ENCODE measurements at places on chromosomes 3 and 15.

DNA sequence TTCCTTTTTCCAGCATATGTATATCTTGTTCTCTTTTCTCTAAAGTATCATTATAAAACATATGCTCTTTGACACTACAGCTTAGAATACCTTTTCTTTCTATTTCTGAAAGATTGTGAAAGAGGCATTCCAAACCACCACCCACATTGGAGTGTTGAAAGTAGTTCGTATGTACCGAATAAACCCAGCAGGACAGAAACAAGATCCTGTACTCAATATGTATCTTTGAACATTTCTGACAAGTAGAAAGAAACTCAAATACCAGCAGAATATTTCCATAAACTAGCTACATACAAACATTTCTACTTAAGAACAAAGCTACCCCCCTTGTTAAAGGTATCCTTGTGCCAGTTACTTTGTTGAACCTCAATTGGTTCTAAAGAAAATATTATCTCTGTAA lies 415.3 kb upstream of the ALCAM start:
- no peak for DNase-seq

- no peak for DNase-seq
Measured at GRCh38 chr15:66617137-66618090, 51.6 kb upstream of the LCTL start.

DNA sequence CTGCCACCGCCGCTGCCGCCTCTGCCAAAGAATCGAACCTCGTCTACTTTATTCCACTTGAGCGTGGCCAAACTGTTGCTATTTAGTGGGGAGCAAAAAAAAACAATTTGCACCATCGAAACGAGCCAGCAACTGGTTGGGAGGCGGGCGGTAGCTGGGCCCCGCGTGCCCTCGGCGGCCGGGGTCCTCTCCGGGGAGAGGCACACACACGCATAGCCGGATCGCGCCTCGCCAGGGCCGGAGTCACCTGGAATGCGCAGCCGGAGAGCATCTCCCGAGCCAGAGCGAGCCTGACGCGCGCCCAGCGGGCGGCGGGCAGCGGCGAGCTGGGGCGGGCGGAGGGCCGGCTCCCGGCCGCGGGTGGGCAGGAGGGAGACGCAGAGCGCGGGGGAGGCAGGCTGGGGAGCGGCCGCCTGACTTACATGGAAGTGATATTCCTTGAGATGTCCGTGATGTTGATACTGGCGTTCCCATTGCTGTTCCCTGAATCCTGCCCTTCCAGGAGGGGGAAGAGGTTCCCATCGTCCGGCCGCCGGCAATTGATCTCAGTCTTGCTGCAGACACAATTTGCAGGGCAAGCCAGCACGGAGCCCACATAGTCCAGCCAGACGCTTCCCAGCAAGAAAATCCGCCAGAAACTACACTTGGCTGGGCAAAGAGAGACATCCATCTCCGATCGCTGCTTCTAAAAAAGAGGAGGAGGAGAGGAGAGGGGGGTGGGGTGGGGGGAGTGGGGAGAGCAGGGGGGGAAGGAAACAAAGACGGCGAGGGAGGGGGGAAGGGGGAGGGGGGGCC lies 858 bp downstream of the NTRK3 start:
- DNase-seq, result no peak

DNA sequence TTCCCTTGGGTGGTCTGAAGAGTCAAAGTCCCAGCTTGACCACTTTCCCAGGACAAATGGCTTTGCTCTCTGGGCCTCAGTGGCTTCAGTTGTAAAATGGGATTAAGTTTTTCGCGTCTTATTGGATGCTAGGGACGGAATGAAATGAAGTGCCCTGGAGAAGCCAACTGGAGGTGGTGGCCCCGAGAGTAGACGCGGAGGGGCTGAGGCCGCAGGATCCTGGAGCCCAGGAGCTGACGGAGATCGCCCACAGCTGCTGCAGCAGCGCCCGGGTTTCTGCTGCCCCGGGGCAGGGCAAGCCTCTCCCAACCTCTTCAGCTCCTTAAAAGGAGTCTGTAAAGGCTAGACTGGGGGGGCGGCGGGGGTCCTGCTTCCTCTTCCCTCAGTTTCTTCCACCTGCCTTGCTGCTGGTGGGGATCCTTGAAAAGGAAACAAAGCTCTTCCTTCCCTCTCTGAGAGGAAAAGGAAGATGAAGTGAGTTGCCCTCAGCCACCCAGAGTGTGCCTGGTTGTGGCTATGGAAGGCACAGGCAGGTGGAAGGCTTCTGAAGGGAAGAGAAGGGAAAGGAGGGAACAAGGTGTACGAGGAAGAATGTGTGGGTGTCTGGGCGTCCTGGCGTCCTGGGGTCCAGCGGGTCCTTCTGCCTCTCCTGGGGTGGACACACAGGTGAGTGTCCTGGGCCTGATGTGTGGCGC lies 967 bp upstream of the BNC1 start:
- DNase-seq, result no peak

DNA sequence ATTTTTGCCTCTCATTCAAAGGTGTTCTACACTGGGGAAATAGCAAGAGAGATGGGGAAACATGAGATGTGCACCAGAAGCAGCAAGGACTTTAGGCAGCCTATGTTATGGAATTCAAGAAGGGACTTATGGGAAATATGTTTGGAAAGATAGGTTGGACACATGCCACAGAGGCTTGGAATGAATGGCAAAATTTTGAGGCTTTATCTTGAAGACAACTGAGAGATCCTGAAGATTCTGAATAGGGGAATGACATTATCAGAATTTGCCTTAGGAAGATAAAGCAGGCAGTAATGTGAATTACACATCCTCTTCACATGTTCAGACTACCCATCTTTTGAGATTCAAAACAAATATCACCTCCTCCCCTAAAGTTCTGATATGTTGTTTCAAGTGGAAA lies 10.0 kb upstream of the MECOM start:
- no peak for DNase-seq

- no peak for DNase-seq
Measured at GRCh38 chr3:195767792-195768191, 43.9 kb downstream of the MUC4 start.

DNA sequence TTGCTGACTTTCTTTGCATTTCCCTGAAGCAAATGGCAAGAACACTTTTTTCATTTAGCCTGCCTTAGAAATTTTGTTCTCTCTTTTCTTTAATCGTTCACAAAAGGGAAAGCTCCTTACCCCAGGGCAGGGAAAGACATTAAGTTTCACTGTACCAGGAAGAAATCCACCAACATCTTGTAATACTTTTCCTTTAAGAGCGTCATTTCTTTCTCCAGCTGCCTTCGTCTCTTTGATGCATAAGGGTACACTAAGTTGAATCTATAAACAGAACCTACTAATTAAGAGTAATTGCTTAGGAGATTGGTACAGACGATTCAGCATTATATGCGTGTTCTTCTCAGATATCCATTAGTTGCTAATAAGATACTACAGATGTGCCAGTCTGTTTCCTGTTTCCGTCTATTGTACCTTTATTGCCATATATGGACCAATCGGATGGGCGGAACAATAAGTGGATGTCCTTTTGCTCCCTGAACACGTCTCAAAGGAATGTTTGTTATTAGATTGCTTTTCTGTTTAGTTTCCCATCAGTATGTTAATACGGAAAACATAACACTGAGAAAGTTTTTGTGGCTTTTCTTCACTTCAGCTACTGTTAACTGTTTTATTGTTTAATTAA lies 276.7 kb upstream of the RARB start:
- DNase-seq, result no peak

DNA sequence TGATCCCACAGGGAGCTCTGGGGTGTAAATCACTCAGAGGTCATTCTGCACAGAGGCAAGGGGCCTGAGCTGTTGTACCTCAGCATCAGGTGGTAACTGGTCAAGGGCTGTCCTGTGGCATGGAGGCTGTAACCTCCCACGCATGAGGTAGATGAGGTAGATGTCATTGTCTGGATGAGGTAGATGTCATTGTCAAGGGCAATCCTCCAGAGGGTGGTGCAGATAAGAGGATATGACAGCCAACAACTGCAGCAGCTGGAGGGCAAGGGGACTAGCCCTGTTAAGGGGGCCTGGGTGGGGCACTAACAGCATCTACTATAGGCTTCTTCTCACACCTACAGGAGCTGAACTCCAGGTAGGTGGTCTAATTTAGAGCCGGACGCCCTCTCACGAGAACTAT lies 55.6 kb downstream of the THRB start:
- no peak for DNase-seq

- DNase-seq, result no peak
Measured at GRCh38 chr15:73583544-73583943, 49.6 kb downstream of the NPTN start.

- DNase-seq, result no peak
Measured at GRCh38 chr3:44427683-44428082, 49.8 kb downstream of the ZNF445 start.

DNA sequence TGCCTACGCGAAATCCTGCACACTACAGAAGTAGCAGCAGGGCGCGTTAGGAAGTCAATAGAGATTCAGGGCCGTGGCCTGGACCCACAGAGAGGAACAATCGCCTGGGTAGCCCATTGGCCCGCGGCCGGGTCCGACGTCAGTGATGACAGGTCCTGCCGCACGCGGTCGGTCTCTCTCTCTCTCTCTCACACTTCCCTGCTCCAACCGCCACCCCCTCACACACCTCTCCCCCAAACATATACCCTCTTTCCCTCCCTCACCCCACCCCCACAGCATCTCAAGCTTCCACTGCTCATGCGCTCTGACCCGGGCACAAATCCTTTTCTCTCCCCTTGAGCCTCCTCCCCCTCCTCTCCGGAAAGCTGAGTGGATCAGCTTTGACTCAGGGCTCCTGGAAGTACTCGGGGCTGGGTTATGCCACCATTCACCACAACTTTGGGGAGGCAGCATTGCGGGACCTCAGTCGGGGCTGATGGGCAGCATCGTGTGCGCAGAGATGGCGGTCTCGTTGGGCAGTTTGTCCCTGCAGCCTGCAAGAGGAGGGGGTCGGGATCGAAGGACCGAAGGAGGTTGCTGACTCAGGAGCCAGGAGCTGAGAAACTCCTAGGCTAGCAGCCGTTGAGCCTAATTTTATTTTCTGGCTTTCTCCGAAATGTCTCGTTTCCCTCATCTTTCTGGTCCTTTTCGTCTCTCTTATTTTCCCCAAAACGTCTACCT lies 9.0 kb downstream of the ZIC4 start:
- no peak for DNase-seq

GRCh38 chr3:5188419-5189221 lies 1.1 kb downstream of the EDEM1 start:
- DNase-seq, result peak; percentile 43

DNA sequence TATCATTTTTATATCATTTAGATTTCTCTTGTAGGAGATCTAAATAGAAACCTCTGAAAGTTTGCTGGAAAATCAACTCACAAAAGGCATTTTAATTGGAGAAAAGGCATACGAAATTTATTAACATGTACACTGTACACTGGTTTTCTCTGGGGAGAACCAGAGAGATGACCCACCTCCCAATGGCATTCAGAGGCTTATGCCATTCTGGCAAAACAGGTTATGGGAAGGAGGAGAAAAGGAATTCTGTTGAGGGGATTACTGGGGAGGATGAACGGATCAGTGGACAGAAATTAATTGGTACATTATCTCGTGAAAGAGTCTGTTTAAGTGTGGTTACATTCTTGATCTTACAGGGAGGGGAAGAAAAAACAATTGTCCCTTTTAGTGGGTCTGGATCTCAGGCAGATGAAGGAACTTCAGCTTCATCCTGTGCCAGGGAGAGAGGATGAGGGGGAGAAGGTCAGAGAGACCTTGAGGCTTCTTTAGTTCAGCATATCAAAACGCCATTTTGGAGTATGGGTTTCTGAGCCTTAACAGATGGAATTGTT lies 16.5 kb downstream of the RAB11A start:
- no peak for DNase-seq

GRCh38 chr15:57718309-57718708 lies 11.8 kb downstream of the POLR2M start:
- DNase-seq, result no peak

Data from stimulated activated CD4-positive, alpha-beta T cell treated with anti-CD3 and anti-CD28 coated beads, TNF-alpha, amount 100 ng/mL, for 24 hours (primary cell).